ENCODE measurements at places on chromosomes 5 and 9.

DNA sequence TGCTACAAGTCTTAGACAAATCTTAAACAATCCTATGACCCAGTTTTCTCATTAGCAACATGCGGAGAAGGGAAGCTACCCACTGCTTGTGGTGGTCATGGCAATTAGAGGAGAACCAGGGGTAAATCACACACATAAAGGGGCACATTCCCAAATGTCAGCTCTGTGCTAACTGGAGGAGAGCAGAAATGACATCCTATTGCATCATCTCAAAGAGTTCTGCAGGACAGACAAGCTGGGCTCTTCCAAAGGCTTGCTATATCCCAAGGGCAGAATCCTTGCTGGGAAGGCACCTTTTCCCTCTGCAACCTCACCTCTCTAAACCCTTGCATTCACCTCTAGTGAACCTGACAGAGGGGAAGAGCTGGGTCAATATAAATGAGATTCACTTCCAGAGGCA is 17.0 kb upstream of the WWC1 start:
- no peak overlapping the region for H3K27ac ChIP-seq
- H3K4me3 ChIP-seq: no peak overlapping the region
- no peaks in the 10 kb centered on the region for H3K27me3 ChIP-seq
- H3K36me3 ChIP-seq: no peaks in the 10 kb centered on the region
- DNase-seq: no peak

DNA sequence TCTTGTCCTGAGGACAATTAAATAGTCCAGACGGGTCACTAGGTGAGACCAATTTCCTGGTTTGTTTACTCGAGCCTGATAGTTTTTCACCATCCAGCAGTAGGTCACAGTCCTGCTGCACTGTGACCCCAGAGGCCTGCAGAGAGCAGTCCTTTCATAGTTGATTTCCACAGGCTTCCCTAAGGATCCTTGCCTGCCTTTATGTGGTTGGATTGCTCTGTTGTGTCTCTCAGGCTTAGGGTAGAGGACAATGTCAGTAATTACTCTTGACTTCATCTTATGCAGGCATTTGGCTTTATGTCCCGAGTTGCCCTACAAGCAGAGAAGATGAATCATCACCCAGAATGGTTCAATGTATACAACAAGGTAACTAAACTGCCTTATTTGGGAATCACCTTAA is 9.0 kb upstream of the CATSPER3 start:
- H3K36me3 ChIP-seq: no peaks in the 10 kb centered on the region
- peaks cover 4% of the 10 kb centered on the region for H3K4me1 ChIP-seq
- H3K27ac ChIP-seq: no peak overlapping the region
- H3K4me3 ChIP-seq: no peak overlapping the region
- no peaks in the 10 kb centered on the region for H3K27me3 ChIP-seq
- peak; percentile 12 for DNase-seq

GRCh38 chr5:61667525-61668218 is 335.6 kb downstream of the ZSWIM6 start:
- H3K36me3 ChIP-seq: no peaks in the 10 kb centered on the region
- H3K4me3 ChIP-seq: no peak overlapping the region
- DNase-seq: no peak
- peaks cover 2% of the 10 kb centered on the region for H3K4me1 ChIP-seq

DNA sequence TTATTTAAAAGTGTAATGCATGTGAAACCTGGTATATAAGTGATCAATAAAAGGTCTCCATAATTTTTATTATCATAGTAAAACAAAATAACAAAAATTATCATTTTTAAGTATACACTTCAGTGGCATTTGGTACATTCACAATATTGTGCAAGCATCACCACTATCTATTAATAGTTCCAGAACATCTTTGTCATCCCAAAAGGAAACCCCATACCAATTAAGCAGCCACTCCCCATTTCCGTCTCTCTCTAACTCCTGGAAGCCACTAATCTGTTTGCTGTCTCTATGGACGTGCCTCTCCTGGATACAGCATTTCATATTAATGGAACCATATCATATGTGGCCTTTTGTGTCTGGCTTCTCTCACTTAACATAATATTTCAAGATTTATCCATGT is 7.6 kb downstream of the OLFML2A start:
- no peak for DNase-seq
- no peak overlapping the region for H3K4me3 ChIP-seq
- peaks cover 3% of the 10 kb centered on the region for H3K4me1 ChIP-seq
- H3K27ac ChIP-seq: no peak overlapping the region
- H3K27me3 ChIP-seq: no peaks in the 10 kb centered on the region

DNA sequence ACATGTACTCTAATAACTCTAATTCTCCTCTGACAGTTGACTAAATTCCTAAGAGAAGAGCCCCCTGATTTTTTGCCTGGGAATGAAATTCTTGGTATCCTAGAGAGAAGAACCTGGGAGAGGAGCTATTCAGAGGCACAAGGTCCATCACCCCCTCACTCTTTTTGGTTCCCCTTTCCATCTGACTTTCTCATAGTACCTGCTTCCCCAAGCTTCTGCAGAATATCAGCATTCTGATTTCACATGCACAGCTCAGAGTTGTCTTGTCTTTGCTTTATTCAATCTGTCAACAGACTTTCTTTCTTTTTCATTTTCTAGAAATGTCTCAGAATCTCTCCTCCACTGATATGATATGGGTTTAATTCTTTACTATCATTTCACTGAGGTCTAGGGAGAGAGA is 141.5 kb upstream of the FBXL17 start:
- no peaks in the 10 kb centered on the region for H3K27me3 ChIP-seq
- no peaks in the 10 kb centered on the region for H3K4me1 ChIP-seq
- DNase-seq: no peak
- H3K27ac ChIP-seq: no peak overlapping the region

GRCh38 chr9:36749461-36749860 is 176.8 kb downstream of the MELK start:
- H3K36me3 ChIP-seq: no peaks in the 10 kb centered on the region
- DNase-seq: no peak
- H3K4me3 ChIP-seq: no peak overlapping the region
- H3K4me1 ChIP-seq: no peaks in the 10 kb centered on the region

DNA sequence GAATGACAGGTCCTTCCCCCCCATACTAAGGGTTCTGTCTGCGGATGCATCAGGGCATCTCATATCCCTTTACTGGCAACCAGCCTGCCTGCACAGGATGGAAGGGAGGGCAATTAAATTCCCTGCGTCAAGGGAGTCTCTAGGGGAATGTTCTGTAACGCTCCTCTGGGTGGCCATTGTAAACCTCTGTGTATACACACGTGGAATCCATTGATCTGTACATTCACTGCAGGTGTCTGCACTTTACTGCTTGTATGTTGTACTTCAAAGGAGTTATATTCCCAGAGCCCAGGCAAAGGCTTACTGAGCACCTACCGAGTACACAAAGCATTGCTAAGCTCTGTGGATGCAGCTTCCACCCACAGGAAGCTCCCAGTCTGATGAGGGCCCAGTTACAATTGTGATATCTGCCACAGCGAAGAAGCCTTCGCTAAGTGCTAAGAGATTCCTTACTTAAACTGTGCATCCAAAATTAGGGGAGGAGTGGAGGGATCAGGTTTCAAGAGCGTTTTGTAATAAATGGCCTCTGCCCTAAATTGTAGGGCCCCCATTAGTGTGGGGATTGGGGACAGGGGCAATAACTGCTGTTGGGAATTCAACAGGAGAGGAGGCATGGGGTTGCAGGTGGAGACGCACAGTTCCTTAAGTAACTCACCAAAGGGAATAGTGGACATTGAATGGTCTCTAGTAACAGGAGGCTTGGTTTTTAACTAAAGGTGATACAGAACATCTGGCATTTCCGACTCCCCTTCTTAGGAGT is 1.5 kb upstream of the RETREG1 start:
- peaks cover 30% of the 10 kb centered on the region for H3K27me3 ChIP-seq
- H3K27ac ChIP-seq: no peak overlapping the region
- peaks cover 9% of the 10 kb centered on the region for H3K4me1 ChIP-seq
- H3K36me3 ChIP-seq: no peaks in the 10 kb centered on the region

DNA sequence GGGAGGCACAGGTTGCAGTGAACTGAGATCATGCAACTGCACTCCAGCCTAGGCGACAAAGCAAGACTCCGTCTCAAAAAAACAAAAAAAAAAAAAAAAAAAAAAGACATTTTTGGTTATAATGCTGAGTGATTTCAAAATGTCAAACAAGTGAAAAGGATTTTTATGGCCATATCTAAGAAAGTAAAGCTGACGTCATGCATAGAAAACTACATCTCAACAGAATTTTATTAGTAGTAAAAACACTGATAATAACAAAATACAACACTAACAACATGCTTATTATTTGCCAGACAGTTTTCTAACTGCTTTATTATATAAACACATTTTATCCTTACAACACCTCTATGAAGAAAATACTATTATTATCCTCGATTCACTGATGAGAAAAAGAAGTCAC is 833.0 kb upstream of the WWC1 start:
- no peak overlapping the region for H3K27ac ChIP-seq
- H3K4me3 ChIP-seq: no peak overlapping the region
- H3K4me1 ChIP-seq: no peaks in the 10 kb centered on the region

- no peak overlapping the region for H3K27ac ChIP-seq
- H3K36me3 ChIP-seq: no peaks in the 10 kb centered on the region
- no peak for DNase-seq
- H3K4me3 ChIP-seq: no peak overlapping the region
- peaks cover 5% of the 10 kb centered on the region for H3K4me1 ChIP-seq
- H3K27me3 ChIP-seq: no peaks in the 10 kb centered on the region
Measured at GRCh38 chr5:133240425-133241091, 188.7 kb downstream of the HSPA4 start.

Measured in neuronal stem cell (in vitro differentiated cells).